Activated T-cell treated with anti-CD3 and anti-CD28 coated beads for 24 hours (primary cell): ENCODE measurements at places on chromosomes 6 and 20.

DNA sequence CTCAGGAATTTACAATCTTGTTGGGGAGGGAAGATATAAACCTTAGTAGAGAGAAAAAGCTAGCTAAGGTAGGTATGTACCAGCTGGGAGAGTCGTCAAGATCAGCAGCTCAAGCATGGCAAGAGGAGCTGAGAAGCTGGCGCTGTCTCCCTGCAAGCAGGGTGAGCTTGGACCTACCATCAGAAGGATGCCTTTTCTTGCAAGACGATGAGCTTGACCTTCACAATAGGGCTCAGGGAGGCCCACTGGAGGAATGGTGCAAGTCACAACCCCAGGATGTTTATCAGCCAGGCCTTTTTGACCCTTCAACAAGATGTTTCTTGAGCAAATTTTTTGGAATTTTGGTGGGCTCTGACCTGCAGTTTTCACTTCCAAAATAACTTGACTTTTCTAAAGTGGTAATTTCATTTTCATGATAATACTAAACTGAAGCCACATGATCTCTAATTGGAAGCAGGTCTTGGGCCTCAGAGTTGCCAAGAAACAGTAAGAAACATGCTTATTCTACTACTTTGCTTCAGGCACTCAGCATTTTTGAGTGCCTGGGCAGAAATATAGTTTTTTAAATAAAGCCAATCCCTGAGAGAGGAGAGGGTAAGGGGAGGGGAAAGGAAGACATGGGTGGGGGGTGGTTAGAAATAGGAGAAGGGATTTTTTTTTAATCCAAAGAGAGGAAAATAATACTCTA is 258.1 kb downstream of the CLIC5 start:
- no peak for DNase-seq

GRCh38 chr6:15423286-15423993 is 177.6 kb downstream of the JARID2 start:
- no peak for DNase-seq

DNA sequence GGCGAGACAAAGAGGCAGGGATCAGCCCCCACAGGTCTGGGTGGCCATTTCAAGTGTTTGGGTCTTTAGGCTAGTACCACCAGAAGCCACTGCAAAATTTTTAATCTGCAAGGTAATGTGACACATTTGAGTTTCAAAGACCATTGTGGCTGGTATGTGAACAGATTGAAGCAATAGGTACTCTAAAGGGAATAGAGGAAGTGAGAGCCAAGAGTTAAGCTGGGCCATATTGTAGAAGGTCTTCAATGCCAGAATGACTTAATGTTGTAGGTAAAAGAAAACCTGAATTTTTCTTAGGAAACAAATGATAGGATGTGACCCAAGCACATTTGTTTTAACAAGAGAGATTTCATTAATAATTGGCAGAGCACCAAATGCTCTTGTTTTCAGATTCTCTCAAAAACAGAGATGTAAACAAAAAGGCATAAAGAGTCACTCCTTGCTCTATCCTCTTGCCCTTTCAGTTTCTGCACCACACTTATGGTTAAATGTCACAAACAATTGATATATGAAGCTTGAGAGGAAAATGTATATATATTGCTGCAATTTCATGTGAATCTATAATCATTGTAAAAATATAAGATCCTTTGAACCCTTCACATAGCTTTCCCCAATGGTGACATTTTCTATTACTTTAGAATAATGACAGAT is 307.1 kb upstream of the PLN start:
- no peak for DNase-seq

GRCh38 chr6:36120018-36120417 is 10.3 kb upstream of the MAPK13 start:
- no peak for DNase-seq

DNA sequence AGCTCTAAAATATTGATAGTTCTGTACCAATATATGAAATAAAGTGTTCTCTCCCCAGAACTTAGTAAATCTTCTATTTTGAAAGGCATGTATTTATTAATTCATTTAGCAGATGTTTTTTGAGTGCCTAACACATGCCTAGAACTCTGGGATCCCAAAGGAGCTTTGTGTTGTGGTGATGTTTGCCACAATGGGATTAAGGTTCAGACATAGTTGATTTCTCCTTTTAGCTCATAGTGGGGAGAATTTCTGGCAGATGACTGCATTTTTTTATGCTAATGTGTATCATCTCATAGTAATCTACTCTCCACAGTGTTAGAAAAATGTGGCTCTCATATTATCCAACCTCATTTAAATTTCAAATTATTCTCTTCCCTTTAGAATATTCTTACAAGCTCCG is 21.7 kb downstream of the MYB start:
- DNase-seq: no peak
